Skin of body (tissue), 3 donors: ENCODE measurements at places on chromosomes 12 and 14. TPM values are rescaled to one million over a fixed set of nuclear protein-coding genes. Genes with fewer than 3 reads are reported as not detected.

The ACOT6 gene
- total RNA-seq: not detected

The ERBB3 gene
- 69.5 TPM for total RNA-seq

The DUSP16 gene
- total RNA-seq: 24.2 TPM

The RD3L gene
- not detected for total RNA-seq

The OTOGL gene
- 0.30 TPM for total RNA-seq
